ENCODE measurements at places on chromosomes 7 and 10. TPM values are rescaled to one million over a fixed set of nuclear protein-coding genes. Genes with fewer than 3 reads are reported as not detected.

GRCh38 chr10:17144757-17145156 lies 15.1 kb upstream of the CUBN start:
- DNase-seq: peak; percentile 6

DNA sequence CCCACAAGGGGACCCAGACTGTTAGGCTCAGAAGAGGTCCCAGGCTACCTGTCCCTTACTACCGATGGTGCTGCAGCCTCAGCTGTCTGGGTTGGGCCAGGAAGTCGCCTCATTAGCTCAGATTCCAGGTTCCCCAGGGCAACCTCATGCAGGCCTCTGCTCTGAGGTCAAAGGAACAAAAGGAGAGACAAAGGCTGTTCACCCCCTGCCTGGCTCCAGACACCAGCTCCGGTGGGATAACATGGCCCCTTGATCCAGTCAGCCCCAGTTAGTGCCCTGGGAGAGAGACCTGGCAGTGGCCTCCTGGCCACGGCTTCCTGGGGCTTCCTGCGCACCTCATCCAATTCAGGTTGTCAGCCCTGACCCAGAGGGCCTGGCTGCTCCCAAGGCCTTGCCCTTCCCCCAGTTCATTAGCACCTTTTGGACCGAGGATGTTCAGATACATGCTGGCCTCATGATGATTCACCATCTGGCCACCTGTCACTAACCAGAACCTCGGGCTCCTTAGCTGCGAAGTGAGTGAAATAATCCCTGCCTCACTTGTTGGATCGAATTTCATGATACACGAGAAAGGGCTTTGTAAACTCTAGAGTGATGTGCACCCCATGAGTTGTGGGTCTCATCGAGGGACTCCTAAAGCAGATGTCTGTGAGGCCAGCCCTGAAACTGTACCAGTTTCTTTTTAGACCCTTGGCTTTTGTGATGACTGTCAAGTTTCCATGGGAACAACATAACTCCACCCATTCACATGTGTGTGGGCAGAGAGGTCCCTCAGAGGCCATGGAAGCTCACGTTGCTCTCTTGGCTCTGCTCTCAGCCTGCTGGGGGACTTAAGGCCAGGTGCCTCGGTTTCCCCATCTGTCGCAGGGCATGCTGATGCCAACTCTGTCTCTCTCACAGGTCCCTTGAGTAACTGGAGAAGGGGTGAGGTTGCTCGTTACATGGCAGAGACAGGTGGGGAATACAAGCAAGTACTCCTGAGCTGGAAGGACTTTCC lies 79.5 kb upstream of the PCBD1 start:
- no peak for DNase-seq

- no peak for DNase-seq
Measured at GRCh38 chr7:140165422-140165821, 11.4 kb downstream of the KDM7A start.

DNA sequence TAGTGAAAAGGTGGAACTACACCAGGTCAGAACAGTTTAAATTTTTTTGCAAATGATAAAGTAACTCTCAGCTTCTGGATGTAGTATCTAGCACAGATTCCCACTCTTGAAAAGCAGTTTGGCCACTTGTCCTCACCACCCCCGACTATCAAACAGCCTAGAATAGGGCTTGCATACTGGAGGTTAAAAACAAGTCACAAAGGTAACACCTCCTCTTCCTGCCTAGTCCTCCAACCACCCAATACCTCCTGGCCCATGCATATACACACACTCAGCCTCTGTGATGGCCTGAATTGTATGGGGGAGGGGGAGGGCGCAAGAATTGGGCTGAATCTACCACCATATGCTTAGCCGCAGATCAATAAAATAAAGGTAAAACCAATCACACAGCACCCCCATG lies 5.7 kb downstream of the SKAP2 start:
- DNase-seq: no peak

GRCh38 chr10:63343476-63343875 lies 122.3 kb downstream of the JMJD1C start:
- DNase-seq: no peak

DNA sequence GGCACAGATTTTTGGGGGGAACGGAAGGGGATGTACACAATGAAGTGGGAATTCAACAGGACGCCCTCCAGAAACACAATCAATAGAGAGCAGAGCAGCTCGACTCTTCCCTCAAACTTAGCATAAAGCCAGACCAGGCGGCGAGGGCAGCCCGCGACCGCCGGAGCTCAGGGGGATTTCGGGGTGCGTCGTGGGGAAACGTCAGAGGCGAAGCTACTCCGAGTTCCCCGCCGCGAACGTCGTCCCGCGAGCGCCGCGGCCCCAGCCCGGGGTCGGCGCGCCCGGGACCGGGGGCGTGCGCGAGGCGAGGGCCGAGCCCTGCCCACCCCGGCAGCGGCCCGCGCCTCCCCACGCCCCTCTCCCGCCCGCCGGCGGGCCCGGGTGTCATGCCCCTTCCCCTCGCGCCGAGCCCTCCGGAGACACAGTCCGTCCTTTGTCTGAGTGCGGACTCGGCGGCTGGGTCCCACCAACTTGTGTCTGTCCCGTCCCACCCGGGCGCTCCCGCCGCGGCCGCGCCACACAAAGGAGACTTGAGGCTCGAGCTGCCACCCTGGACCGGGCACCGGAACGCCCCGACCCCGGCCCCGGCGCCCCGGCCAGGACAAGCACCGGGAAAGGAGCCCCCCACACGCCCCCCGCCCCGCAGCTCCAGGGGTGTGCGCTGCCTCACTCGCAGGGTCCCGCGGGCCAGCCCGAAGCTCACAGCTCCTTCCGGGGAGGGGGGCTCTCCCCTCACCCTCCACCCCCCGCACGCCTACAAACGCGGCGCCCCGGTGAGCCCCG lies 634 bp downstream of the EZH2 start:
- peak; percentile 72 for DNase-seq

DNA sequence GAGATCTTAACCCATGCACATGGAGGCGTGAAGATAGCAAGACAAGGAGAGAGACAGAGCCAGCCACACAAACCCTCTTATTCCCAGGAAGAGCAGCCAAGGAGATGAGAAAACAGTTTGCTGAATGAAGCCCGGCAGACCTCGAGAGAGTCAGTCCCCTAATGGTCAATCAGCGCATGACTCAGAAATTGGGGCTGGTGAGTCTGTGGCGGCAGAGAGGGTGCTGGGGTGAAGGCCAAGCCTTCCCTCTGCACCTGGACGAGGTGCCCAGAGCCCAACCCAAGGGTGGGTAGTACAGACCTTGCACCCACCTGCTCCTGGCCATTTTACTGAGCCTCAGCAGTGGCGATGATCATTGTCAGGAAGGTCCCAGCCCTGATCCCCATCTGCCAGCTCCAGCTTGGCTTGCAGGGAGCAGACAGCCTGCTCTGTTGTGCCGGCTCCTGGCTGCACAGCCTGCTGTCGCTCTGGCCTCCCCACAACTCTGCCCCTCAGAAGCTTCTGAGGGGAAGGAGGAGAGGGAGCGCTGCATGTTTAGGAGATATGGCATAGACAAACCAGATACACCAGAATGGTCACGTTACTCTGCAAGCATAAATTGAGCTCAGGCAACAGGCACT lies 256.6 kb downstream of the RPS24 start:
- no peak for DNase-seq

DNA sequence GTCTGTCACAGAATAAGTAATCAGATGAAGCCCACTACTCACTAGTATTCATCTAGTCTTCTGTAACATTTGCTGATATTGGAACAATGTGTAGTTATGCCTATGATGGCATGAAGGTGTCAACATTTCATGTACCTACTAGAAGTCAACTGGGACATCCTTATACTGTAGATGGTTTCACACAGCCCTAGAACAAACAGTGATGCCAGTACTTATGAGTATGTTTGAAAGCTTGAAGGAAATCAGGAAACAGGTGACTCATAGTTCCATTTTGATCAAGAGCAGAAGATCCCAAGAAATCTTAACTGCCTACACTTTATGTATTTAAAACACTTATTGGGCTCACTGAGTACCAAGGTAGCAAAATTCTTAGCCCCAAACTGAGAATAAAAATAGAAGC lies 1519.6 kb downstream of the REEP3 start:
- no peak for DNase-seq

GRCh38 chr10:88262591-88263234 lies 320.4 kb downstream of the RNLS start:
- DNase-seq: no peak

DNA sequence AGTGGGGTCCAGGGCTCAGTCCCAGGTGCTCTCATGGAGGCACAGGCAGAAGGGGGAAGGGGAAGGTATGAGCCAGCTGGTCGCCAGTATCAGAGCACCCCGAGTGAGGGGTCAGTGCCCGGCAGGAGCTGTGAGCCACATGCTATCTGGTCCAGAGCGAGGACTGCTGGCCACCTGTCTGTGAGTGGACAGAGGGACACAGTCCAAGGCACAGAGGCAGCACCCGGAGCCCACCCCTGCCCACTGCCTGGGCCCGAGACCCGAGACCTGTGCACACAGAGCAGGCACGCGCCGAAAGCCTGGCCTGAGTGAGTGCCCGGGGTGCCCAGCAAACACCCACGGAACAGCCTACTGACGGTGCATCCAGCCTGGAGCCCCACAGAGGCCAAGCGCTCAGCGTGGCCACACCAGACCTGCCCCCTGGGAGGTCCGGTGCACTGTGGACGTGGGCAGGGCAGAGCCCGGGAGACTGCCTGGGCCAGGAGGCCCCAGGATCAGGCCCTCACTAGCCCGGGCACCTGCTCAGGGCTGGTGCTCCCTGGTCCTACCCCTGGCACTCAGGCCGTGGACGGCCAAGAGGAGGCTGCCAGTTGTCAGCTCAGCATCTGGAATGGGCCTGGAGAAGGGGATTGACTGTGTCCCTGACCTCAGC lies 29.4 kb downstream of the ADGRA1 start:
- DNase-seq: no peak

GRCh38 chr7:10677668-10678232 lies 295.9 kb upstream of the PHF14 start:
- DNase-seq: no peak

GRCh38 chr10:104680467-104681401 lies 39.6 kb downstream of the SORCS3 start:
- no peak for DNase-seq

The NPTX2 gene
- total RNA-seq: not detected
